Stimulated activated CD4-positive, alpha-beta T cell treated with anti-CD3 and anti-CD28 coated beads, Interleukin-2, amount 100 ng/mL, for 48 hours (primary cell): ENCODE measurements at places on chromosomes 5 and 9.
A peak's percentile ranks its signal among the peaks of the same experiment; 100 is the strongest.

GRCh38 chr9:89756891-89757537, 152.2 kb downstream of the GADD45G start:
- DNase-seq = no peak

DNA sequence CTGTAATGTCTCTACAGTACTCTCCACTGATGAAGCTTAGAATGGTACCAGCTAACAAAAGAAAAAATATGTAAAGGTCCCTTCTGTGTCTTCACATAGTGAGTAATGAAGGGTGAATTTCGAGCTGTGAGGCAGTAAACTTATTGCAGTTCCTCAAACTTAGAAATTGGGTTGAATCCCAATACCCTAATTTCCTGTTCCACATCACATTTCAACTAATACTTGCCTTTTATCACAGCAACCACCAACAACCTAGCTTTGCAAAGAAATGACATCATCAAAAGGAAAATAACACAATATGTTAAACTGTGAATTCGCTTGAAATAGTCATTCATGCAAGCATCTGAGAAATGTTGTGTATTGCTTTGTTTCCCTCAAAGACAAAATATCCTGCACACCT, 9.4 kb upstream of the TNFAIP8 start:
- DNase-seq = no peak

DNA sequence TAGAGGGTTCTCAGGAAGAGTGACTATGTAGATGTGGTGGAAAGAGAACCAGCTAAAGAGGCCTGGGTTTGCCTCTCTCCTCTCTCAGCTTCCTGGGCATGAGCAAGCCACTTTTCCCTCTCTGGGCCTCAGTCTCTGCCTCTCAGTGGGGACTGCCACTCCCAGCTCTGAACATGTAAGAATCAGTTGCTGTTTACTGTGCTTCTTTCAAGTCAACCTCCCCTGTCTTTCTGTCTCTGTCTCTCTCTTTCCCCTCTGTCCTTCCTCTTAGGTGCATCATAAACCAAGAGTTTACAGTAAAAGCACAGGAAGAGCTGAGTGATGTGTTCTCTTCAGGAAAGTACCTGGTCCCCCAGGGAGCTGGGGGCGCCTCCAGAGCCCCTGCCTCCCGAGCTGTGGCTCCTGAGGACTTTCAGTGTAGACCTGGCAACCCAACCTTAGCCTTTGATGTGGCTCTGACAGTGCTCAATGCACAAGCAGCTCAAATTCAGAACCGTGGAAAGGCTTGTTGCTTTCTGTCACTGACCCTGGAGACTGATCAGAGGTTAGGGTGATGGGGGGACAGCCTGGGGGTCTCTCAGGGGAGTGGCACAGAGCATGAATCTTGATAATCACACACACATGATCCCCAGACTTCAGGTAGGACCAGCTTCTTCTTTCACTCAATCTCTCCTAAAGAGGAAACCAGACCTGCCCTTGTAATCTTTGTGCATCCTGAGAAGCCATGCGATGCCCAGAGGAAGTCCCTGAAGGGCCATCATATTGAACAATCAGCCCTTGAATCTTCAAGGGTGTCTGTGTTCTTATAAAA, 59.4 kb upstream of the TNFSF8 start:
- peak; percentile 55 for DNase-seq

DNA sequence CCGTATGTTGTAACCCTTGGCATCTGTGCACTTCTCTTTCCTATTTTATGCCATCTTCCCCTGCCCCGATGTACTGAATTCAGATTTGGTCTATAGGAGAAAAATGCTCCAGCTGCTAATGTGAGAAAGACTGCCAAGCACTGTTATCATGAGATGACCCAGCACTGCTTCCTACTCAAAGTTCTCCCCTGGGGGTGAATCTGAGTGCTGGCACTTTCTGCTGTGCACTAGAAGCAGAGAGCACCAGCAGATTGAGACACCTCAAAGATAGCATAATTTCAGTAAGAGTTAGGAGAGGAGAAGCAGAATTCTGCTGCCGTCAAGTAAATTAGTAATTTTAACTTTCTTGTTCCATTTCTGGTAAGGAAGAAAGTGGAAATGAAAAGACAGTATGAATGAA, 92.8 kb upstream of the ACOT12 start:
- no peak for DNase-seq

DNA sequence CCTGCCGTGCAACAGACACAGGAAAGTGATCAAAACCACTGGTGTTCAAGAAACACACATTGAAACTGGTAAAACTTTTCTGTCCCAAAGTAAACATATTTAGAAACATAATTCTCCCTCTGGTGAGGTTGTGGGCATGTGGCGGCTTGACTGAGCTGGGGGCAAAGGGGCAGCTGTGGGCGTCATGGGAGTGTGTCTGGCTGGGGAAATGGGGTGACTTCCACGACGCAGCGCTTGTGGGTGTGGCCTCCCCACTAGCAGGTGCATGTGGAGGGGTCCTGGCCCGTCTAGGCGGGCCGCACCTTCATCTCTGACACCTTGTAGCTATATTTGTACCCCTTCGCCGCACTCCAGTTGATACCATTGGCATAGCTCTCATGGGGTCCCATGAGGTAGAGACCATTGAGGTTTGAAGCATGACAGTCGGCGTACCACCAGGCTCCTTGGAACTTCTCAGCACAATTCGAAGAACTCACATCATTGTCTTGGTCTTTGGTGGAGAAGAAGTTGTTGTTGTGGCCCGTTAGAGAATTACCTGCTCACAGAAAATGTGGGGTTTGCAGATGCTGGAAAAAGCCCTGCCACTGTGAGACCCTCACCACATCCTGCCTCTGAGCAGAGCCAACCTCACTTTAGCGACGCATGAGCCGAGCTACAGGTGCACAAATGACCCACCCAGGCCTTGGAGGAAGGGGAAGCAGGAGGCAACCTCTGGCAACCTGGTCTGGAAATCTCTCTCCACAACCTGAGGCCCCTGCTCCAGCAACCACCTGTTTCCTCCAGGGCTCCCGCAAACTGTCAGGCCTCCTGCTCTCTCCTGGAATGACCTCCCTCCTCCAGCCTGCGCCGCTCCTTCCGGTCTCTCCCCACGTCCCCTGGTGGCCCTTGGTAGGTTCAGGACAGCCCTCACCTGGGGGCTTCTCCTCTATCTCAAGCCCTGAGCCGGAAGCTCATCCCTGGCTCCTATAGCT, 7.9 kb downstream of the FCN1 start:
- DNase-seq = no peak

- no peak for DNase-seq
Measured at GRCh38 chr5:958701-959571, 49.7 kb upstream of the NKD2 start.

DNA sequence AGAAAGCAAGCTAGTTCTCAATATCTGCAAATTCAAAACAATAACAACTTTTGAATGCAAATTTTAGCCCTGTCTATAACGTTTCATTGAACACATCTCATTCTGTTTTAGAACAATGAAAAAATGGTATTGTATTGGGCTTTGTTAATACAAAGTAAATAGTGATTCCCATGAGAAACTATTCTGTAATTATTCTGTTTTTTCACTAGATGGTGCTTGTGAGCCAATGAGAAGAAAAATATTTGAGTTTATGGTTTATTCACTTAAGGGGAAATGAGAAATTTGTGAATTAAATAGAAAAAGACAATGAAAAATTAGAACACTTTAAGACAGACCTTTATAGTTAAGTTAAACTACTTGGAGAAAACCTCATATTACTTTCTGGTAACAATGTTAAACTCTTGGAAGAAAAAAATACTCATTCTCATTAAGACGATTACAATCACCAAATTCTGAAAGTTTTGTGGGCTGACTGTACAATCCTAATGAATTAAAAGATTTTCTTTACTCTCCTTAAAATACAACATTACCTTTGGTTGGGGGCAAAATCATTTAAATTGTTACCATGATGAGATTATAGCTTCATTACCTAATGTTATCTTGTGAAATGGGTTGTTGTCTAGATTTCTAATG, 127.0 kb downstream of the NNT start:
- no peak for DNase-seq

GRCh38 chr5:79613549-79613948, 1.3 kb downstream of the TENT2 start:
- DNase-seq = no peak

DNA sequence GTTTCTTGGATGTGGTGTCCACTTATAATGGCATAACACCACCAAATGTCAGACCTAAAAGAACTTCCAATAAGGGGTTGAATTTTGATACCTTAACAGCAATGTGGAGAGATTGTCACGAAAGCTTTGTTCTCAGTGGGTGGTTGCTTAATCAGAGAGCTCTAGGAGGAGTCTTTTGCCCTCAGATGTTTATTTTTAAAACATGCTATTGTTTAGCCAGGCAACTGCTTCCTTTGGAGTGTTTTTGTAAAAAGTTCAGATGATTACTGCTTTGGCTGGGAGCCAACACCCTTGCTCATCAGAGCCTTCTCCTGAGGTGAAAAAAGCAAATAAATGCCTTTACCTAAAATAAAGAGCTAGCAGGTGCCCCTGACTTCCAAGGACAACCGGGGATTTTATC, 65.0 kb downstream of the SLC1A1 start:
- DNase-seq = no peak

- DNase-seq = no peak
Measured at GRCh38 chr9:124248066-124248465, 9.7 kb upstream of the NEK6 start.

GRCh38 chr5:39542511-39543285, 117.9 kb upstream of the DAB2 start:
- no peak for DNase-seq

GRCh38 chr9:75299324-75299723, 211.0 kb downstream of the OSTF1 start:
- DNase-seq = no peak

- DNase-seq = no peak
Measured at GRCh38 chr5:74685979-74686631, 1.1 kb downstream of the HEXB start.

GRCh38 chr5:37212096-37212495, 37.1 kb downstream of the CPLANE1 start:
- DNase-seq = no peak

DNA sequence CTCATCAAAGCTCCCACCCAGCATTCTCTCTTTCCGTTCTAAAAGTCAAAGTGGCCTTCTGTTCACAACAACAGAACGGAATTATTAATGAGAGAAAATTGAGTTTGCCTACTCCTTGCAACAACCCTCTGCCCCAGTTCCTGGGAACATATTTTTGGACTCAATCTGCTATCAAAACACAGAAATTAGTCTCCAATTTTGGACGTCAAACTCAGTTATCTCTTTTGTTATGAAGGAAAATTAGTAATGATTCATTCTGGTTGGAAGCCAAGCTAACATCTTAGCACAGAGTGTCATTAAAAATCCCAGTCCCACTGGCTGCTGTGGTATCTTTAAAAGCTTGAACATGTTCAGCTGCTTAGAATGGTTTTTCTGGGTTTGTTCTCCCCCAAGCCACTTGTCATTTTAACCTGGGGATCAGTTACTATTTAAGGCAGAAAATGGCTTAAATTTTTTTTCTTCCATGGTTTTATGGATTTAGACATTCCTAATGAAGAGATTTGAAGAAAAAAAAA, 343.2 kb downstream of the TRIM32 start:
- no peak for DNase-seq

- DNase-seq = no peak
Measured at GRCh38 chr9:133538851-133539833, 4.6 kb downstream of the ADAMTSL2 start.

DNA sequence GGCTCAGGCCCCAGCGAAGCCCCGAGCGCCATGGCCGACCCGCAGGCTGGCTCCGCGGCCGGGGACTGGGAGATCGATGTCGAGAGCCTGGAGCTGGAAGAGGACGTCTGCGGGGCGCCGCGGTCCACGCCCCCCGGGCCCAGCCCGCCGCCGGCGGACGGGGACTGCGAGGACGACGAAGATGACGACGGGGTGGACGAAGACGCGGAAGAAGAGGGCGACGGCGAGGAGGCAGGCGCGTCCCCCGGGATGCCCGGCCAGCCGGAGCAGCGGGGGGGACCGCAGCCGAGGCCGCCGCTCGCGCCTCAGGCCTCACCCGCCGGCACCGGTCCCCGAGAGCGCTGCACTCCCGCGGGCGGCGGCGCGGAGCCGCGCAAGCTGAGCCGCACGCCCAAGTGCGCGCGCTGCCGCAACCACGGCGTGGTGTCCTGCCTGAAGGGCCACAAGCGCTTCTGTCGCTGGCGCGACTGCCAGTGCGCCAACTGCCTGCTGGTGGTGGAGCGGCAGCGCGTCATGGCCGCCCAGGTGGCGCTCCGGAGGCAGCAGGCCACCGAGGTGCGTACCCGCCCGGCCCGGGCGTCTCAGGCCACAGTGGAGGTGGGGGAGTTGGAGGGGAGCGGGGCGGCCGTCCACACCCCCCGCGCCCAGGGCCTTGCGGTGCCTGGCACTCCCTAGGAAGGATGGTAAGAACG, 1.6 kb downstream of the DMRT2 start:
- no peak for DNase-seq

GRCh38 chr9:81969971-81970370, 18.6 kb upstream of the SPATA31D1 start:
- DNase-seq = no peak

- DNase-seq = no peak
Measured at GRCh38 chr5:80399526-80400239, 8.2 kb upstream of the ZFYVE16 start.

DNA sequence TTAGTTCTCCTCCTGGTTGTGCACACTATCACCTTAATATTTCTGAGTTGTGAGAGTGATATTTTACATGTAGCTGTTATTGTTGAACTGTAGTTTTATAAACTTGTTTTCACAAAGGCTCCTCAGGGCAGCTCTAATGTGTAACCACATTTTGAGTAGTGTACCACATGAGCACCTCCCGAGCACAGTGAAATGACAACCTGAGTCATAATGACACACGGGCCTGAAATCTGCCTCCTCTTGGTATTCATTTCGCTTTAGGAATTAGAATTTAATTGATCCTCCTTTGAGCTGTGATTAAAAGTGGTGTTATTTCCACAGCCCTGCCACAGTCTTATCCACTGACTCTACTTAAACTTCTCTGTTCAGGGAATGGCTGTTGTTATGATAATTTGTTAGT, 7.9 kb downstream of the MTRR start:
- DNase-seq = no peak

DNA sequence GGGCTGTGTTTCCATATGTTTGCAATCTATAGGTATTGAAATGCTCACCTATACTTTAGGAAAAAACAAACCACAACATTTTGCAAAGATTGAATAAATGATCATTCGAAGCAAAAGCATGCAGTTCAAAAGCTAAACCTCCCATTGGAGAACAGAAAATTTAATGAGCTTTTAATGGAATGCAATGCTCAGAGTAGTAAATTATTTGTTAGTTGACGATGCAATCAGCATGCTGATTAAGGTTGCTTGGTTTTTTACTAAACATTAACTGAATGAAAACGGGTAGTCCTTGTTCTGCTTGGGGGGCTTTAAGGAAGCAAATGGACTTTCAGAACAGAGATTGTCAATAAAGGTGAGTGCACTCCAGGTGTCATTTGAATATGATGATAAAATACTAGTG, 123.3 kb upstream of the TMEM161B start:
- no peak for DNase-seq

DNA sequence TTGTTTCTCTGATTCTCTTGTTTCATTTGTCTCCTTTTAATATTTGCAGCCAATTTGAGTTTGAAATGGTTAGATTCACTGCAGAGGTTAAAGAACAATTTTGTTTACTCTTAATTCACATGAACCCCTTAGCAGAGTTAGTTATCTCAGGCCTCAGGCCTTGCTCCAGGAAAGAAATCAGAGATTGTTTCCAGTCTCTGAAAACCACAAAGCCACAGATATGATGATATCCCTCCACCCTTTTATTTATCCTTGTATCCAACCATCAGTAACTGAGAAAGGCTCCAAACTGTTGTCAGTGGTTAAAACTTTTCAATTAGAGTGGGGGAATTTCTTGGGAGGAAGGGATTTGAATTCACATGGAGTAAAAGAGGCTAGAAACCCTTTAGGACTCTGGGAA, 406.0 kb upstream of the DMAC1 start:
- no peak for DNase-seq
